ENCODE measurements at places on chromosomes 16 and 17.

DNA sequence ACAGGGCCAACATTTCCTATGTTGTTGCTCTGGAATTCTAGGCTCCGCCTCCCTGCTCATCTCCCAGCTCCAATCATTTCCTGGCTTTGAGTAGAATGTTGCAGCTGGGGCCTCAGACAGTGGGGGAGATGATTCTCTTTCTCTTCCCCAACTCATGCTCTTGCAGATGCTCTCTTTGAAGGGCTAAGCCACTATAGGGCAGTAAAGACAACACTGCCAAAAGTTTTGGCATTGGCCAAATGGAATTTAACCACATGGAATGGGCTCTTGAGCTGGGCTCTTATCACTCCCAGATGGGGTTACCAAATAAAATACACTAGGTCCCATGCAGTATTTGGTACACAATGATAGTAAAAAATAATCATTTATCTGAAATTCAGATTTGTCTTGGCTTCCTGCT lies 19.6 kb upstream of the EFCAB13 start:
- DNase-seq: no peak

GRCh38 chr17:54968988-54969332 lies 395 bp downstream of the STXBP4 start:
- DNase-seq: peak; percentile 43

- DNase-seq: no peak
These were observed 194.9 kb upstream of the RBFOX1 start for GRCh38 chr16:7137560-7138330.

- DNase-seq: peak; percentile 52
These were observed 1.0 kb downstream of the HERPUD1 start for GRCh38 chr16:56932721-56933619.

GRCh38 chr17:76370261-76370993 lies 14.0 kb upstream of the SPHK1 start:
- peak; percentile 95 for DNase-seq

GRCh38 chr17:62925267-62925836 lies 40.7 kb upstream of the TANC2 start:
- no peak for DNase-seq

DNA sequence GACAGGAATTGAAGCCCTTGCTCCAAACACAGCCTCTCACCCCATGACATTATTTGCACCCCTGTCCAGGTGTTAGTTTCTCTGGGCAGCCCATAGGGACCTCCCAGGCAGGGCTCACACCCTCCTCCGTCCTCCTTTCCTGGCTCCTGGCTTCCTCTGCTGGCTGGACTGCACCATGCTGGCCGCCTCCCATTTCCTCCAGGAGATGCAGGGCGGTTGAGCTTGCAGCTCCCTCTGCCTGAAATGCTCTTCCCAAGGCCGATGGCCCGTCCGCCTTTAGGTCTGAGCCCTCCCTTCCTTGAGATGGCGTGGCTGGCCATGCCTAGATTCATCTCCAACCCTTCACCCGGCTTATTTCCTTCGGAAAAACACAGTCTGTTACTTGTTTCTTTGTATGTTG lies 334.8 kb downstream of the SNX29 start:
- DNase-seq: no peak

DNA sequence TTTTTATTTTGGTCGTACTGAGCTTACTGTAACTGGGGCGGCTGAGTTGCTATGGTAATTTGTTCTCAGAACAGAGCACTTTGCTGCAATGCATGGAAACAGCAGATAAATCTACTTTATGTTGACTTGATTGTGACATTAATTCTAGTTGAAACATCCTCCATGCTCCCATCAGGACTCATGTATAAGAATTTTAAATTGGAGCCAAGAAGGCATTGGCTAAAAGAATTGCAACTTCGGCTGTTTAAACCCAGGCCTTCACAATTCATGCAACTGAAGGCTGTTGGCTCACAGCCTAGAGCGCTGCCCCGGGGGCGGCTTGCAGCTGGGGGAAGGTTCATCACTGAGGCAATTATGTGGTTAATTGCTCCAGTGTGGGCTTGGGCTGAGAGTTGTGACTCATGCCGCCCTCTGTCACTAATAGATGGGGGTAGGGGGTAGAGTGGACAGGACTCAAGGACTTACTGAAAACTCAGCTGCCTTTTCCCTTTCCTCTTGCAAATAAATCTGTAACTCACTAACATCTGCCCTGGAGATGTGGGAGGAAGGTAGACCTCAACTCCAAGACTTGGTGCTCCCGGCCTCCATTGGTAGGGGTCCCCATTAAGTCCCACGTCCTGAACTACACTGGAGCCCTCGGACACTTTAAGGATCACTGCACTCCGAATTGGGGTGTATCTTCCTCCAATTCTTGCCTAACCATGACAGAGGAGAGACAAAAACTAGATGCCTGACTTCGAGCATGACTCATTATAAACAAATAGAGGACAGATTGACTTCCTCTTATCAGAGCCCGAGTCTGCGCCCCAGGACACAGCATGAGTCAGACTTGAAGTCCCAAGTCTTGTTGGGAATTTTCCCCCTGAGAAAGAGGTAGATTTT lies 37.5 kb downstream of the ERCC4 start:
- DNase-seq: peak; percentile 57

GRCh38 chr16:81873206-81873605 lies 94.1 kb downstream of the PLCG2 start:
- DNase-seq: no peak

- DNase-seq: no peak
These were observed 134.1 kb upstream of the TOX3 start for GRCh38 chr16:52680993-52681392.

DNA sequence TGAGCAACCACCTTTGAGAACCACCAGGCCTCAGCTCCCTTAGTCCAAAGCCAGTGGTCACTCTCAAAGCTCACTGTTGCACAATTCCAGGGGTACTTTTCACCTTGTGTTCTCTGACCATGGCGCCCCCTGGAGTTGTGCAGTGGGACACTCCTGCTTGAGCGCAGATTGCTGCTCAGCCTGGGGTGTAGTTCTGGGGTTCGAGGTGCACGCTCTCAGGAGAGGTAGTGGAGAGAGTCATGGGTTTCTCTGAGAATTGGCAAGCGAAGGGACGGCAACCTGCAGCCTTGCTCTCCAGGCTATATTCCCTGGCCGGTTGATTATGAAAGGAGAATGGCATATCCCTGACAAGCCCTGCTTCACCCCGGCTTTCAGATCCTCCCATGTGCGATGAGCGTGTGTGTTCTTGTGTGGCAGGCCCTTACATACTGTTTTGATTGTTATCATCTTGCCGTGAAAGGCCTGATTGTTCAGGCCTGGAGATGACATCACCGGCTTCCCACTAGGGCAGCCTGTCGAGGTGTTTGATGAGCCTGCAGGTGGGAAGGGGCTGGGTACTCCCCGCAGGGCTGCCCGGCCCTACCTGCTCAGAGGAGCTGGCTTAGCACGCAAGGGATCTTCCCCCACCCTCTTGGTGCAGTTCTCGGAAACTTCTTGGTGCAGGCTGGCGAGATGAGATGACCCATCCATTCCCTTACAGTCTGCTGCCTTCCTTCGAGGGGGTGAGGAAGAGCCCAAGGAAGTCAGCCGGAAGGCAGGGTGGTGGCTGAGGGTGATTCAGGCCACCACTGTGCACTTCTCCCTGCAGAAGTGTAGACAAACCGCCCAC lies 431.2 kb downstream of the SLC39A11 start:
- no peak for DNase-seq

DNA sequence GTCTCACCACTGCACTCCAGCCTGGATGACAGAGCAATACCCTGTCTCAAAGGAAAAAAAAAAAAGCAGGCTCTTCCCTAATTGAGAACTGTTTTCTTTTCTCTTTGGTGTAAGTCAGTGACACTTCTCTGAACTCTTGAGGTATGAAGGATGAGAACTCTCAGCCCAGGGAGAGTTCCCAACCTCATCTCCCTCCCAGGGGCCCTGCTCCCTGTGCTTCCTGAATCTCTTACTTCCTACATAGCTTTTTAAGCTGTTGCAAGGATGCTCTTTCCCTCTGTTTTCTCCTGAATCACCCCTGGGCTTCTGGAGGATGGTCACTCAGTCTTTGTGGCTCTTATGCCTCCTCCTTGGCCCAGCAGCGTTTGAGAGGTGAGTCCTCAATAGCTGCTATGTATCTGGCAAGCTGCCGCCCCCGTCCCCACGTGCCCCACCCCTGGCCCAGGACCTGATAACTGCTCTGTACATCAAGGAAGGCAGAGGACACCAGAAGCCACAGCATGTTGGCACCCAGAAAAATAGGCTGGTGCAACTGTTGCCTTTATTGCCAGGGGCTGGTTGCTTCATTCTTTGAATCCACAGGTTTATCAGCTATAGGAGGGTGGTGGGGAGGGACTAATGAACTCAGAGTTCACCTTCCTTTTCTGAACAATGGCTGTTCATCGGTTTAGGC lies 24.0 kb downstream of the IGF2BP1 start:
- DNase-seq: peak; percentile 63

- peak; percentile 68 for DNase-seq
These were observed 18.0 kb downstream of the XPO6 start for GRCh38 chr16:28193530-28194423.

DNA sequence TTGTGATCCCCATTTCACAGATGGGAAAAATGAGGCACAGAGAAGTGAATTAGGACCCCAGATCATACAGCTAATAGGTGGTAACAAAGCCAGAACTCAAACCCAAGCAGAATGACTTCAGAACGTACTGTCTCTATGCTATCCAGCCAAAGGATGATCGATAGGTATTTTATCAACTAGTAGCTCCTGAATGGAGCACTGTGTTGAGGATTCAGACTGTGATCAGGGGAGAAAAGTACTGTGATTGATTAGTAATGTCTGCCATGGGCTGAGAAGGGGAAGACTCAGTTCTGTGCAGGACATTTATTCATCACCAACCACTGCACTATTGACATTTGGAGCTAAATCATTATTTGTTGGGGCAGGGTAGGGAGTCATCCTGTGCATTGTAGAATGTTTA lies 38.7 kb downstream of the CACNG4 start:
- DNase-seq: no peak

DNA sequence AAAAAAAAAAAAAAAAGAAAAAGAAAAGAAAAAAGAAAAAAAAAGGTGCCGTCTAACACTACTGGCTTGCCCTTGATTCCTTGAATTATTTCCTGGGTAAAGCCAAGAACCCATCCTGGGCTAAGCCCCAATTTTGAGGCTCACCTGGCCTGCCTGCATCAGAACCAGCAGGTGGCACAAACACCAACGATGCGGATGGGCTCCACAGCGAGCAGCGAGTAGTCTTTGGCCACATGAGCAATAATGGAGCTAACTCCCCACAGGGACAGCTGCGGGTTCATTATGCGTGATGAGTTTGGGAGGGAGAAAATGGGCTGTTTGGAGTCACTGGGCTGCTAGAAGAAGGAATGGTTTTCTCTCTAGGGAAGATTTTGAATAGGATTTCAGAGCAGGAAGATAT lies 91.1 kb downstream of the ASIC2 start:
- no peak for DNase-seq

DNA sequence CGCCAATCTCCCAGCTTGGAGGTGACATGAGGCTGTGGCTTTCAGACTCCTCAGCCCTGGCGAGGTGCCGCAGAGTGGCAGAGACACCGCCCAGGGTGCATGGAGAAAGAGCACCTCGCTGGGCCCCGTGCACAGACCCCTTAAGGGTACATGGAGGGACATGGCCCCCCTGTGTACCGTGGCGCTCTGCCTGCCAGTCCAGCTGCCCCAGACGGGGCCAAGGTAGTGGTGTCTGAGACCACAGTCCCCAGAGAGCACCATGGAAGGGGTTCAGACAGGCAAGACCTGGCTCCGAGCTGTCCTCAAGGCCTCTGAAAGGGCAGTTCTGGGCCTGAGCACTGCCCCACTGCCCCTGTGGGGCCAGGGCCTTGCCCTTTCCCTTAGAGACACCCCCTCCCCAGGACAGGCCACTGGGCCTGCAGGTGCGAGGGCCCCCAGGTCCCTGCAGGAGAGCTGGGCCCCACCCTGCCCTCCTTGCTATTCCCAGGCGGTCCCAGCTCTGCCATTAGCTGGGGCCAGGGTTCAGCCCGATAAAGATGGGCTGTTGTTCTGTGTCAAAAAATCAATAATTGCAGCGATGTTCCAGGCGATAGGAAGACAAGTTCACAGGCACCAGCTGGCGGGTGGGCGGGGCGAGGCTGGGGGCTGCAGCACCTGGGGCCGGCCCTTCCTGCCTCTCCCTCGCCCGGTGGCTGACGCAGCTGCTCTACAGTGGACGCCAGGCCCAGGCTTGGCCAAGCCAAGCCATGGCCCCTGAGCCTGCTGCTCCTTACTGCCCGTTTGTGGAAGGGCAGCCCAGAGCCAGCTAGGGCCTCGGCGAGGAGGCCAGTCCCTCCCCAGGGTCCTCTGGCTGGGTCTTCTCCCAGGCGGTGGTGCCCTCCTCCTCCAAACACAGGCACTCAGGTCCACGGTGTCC lies 51.7 kb downstream of the ZFPM1 start:
- no peak for DNase-seq

GRCh38 chr17:10186771-10187410 lies 11.5 kb downstream of the GAS7 start:
- DNase-seq: no peak

GRCh38 chr16:81599034-81599744 lies 154.6 kb downstream of the CMIP start:
- no peak for DNase-seq

- DNase-seq: peak; percentile 69
These were observed 101.9 kb downstream of the LITAF start for GRCh38 chr16:11484691-11485258.

DNA sequence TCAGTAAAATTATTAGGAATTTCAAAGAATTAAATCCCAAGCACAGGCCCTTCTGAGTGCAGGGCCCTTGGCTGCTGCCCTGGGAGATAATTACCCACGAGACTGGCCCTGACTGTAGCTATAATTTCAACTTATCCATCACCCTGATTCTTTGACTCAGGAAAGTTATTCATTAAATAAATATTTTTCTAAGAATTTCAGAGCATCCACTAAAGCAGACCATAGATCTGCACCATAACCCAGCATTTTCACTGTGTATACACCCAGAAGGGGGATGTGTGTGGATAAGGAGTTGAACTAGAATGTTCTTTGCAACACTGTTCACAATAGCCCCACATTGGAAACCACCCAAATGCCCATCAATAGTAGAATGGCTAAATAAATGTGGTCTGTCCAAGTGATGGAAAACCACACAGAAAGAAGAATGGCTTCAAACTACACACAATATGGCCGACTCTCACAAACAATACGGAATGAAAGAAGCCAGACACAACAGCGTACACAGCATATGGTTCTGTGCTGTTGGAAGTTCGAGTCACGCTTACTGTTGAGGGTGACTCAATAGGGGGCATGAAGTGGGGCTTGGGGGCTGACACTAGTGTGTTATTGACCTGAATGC lies 33.9 kb upstream of the MEAK7 start:
- DNase-seq: peak; percentile 46

GRCh38 chr17:48558831-48559121 lies 13.9 kb upstream of the HOXB2 start:
- no peak for DNase-seq

GRCh38 chr17:65572581-65573281 lies 11.3 kb upstream of the AXIN2 start:
- DNase-seq: no peak

DNA sequence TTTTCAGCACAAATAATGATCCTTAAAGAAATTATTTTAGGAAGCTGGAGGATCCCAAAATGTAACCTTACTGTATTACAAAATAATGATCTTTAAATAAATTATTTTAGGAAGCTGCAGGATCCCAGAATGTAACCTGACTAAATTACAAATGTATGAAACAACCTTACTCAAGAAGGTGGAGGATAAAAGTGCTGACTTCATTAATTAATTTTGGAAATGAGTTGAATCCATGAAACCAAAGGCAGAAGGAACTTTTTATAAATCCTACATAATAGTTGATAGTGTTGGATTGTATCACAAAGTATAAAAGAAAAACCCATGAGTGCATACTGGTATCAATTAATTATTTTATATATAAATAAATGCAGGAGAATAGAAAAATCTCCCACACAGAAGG lies 859.9 kb downstream of the KCNJ2 start:
- no peak for DNase-seq
